Stimulated activated CD4-positive, alpha-beta T cell treated with anti-CD3 and anti-CD28 coated beads, Interleukin-4, amount 100 ng/mL, for 1 hour (primary cell): ENCODE measurements at places on chromosomes 16 and 17.

GRCh38 chr17:66220079-66220835 is 9.0 kb downstream of the APOH start:
- DNase-seq: no peak

DNA sequence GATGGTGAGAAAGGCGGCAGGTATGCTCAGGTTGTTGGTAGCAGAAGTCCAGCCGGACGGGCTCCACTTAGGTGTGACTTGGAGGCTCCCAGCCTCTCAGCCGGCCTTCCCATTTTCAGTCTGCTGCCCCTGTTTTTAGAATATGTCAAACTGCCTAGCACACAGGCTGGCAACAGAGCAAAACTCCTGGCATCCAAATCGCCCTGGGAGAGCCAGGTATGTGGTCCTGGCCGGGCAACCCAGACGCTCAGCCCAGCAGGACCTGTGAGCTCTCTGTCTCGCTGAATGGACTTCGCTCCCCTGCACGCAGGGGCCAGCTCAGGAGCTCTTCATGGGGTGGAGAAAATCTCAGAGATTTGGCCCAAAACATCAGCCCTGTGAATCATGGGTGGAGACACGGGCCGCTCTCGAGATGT is 147.9 kb upstream of the CHMP6 start:
- DNase-seq: peak; percentile 1

- DNase-seq: no peak
Measured at GRCh38 chr17:72146371-72146770, 25.6 kb downstream of the SOX9 start.

GRCh38 chr16:24906199-24906808 is 60.5 kb downstream of the SLC5A11 start:
- DNase-seq: no peak

- no peak for DNase-seq
Measured at GRCh38 chr16:56351481-56351880, 73.9 kb downstream of the AMFR start.

DNA sequence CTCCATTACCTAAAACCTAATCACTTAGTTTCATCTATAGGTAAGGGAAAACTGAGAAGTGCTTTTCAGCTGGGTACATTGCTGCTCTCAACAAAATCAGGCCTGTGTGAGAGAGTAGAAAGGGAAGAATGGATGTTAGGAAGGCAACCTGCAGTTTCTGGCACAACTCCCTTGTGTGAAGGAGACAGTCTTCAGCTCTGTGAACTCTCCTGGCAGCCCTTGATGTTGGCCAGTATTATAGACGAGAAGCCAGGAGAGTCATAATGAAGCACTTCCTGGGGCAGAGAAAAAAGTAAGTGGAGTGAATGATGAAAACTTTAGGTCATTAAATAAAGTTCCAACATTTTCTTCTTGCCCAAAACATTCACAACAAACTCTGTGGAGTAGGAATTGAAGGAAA is 260.1 kb downstream of the IRX3 start:
- no peak for DNase-seq

GRCh38 chr16:27547134-27547533 is 2.6 kb downstream of the GTF3C1 start:
- no peak for DNase-seq

GRCh38 chr17:75191584-75191983 is 8.8 kb upstream of the SUMO2 start:
- DNase-seq: no peak

GRCh38 chr16:56558024-56558747 is 6.7 kb upstream of the MT4 start:
- DNase-seq: no peak

GRCh38 chr17:30263552-30264333 is 28.0 kb downstream of the BLMH start:
- DNase-seq: no peak

- DNase-seq: no peak
Measured at GRCh38 chr17:5837055-5837491, 233.1 kb upstream of the WSCD1 start.

DNA sequence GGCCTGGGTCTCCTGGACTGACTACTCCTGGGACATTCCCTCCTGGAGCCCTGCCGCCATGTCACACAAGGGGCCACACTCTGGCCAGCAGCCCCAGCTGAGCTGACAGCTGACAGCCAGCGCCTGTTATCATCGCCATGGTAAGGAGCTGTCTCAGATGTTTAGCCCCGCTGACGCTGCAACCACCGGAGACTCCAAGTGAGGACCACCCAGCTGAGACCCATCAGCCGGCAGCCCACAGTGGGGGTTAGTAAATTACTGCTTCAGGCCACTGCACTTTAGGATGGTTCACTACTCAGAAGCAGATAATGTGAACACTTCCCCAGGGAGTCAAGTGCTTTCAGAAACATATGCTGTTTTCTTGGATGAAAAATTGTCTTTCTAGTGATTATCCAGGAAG is 14.6 kb upstream of the SPHK1 start:
- DNase-seq: no peak

GRCh38 chr16:67086822-67087221 is 22.9 kb upstream of the PHAF1 start:
- DNase-seq: no peak

DNA sequence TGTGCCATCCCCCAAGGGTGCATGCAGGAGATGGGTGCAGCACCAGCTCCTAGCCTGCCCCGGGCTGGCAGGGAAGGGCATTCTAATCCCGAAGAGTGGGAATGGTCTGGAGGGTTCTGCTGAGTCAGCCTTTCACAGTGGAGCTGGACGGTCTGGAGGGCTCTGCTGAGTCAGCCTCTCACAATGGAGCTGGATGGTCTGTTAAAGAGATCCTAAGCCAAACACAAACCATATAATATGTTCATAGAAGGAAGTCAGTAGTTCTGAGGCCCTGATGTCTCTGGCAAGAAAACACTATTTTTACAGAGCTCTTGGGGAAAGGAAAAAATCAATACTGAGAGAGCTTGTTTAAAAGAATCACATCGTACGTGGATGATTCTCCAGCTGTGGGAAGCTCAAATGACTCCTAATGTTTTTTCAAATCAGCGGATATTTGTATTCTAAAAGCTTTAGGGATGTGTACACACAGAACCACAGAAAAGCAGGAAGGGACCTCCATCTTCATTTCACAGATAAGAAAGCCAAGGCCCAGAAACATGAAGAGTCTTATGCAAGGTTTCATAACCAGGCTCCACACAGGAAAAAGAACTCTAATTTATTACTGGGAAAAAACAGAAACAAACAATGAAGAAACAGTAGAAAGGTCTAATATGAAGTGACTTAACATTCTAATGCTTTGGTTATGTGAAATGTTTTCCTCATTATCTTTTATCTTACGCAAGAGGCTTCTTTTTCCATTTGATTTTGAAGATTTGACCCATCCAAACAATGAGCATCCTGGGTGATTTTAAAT is 176.3 kb downstream of the VPS53 start:
- no peak for DNase-seq

DNA sequence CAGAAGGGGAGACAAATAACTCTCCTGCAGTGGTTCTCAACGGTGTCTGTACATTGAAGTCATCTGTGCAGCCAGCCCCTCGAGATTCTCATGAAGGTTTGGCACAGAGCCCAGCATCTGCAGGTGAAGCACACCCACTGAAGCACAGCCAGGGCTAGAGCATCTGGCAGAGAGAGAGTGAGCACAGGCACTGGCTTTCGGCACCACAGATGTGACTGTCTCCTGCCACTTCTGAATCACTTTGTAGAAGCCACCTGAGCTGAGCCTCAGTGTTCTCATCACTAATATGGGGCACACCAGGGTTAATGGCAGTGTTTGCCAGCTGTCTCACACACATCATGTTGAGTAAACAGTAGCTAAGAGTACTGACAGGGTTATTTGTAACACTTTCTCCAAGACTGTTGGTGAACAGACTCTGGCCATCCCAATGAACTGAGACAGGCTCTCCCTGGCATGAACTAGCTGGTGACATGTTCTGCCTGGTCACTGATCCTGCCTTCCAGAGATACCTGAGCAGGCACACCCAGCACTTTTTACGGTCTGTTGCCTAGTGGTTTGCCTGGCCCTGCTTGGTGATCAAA is 10.9 kb downstream of the HSPB9 start:
- no peak for DNase-seq

DNA sequence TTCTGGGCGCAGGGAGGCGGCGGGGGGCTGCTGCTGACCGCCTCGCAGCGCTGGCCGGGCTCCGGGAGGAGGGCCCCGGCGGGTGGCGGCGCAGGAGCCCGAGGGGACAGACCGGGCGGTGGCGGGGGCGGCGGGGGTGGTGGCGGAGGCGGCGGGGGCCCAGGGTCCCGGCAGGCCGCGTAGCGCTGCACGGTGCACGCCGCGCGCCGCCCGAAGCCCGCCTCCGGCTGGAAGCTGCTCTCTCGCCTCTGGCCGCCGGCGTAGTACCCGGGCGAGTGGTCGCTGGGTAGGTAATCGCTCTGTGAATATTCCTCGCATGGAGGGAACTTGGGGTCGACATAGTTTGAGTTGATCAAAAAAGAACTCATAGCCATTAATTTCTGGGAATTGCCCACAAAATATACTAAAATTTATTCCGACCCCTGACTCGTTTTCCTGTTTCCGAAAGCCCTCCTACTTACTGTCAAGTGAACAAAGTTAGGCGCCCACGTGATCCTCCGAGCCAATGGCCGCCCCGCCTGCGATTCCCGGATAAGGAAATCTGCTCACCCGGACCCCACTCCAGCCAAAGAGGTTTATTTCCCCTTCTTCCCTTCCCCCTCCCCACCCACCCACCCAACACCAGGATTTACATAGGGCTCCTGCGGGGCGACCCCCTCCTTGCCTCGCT is at the start of gene HOXB4:
TSS of gene HOXB4 (minus strand) at position 405 of the 670 bp plus-strand sequence. CDS start at position 374, 31 bp downstream.
- DNase-seq: peak; percentile 63

DNA sequence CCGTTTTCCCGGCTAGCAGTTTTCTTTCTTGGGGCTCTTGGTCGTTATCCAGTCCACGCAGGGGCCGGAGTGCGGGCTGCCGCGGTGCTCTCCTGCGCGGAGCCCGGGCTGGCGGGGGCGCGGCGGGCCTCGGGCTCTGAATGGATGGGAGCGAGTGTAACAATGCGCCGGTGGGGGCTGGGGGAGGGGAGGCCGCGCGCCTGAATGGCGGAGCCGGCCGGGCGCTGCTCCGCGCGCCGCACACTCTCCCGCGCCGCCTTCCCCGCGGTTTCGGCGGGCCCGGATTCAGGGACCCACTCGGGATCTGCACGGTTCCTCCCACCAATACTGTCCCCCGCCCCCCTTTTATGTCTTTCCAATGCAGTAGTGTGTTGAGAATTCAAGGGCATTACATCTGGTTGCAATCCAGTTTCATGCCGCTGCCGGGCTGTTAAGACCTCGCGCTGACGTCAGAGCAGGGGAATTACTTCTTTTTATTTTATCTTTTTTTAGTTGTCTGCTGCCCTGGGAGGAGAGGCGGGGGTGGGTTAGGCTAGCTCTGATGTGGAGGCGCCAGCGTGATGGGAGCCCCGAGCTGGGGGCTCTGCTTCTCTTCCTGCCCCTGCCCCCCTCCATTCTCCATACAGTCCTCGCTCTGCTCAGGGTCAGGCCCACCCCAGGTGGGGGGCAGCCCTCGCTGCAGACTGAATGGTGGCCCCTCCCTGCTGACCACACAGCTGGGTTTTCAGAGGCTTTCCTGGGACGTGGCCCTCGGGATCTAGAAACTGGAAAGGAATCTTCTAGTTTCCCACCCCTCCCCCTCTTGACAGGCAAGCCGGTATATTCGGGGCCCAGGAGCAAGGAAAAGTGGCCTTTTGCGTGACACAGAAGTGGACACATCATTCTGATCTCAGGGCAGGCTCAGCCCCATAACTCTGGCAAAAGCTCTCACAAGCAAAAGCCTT is 1.8 kb downstream of the RAI1 start:
- peak; percentile 77 for DNase-seq

DNA sequence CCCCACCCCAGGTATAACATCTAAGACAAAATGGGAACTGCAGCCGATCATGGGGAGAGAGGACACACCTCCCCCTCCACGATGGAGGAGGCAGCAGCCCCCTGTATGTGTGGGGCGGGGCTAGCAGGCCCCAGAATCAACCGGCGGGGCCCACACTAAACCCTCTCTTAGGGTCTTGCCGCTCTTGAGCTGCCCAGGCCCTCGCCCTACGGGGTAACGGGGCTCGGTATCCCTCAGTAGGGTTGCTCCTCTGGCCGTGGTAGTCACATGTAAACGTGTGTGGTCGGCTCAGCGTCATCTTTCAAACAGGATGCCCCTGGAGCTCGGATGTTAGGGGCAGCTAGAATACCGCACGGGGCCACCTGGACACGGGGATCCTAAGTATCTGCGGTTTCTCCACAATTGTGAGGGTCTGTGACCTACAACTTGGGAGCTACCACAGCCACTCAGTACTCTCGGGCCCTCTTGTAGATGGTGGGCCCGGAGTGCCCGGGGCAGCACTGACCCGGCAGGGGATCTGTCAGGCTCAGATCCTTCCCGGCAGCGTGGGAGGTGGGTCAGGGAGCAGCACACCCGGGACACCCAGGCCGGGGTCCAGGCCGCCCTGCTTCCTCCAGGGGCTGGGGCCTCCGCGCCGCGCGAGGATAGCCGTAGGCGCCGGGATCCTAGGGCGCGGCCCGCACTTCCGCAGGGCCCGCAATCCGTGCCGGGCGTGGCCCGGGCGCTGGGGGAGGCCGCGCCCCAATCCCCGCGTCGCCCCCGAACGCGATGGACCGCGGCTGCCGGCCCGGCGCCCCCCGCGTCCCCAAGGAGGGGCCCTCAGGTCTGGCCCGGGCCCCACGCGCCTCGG is 781 bp downstream of the ARHGDIA start:
- DNase-seq: peak; percentile 47

DNA sequence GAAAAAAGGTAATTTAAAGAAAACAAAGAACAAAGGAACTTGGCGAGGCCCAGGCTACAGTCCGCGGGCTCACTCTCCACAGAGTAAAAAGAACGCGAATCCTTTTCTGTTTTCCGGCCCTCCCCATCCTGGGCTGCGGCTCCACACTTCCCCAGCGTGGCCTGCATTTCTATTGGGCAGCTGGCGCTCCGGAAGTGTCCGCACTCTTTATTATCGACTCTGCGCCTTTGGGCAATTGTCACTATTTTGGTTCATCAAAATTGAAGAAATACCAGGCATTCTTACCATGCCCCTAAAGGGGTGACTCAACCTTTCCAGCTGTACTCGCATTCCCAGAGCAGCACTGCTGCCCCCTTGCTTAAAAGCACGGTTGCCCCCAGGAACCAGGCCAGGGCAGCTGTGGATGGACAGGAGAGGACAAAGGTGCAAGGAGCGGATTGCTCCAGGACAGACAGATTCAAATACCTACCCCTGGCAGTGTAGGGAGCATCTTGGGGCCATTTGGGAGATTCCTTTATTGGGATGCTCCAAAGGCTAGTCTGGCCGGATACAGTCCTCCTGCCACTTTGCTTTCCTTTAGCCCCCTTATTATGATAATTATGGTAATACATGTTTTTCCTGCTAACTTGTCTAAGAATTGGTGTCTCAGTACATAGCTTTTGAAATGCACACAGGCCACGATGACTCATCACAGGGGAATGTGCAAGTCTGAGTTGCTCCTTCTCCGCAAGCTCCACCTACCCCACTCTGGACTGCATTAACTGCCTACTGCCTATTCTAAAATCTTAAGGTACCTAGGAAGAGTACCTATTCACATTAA is 985 bp upstream of the SLFN12 start:
- peak; percentile 66 for DNase-seq

- DNase-seq: no peak
Measured at GRCh38 chr17:72598695-72599094, 477.9 kb downstream of the SOX9 start.

- DNase-seq: no peak
Measured at GRCh38 chr16:26334218-26335111, 642.7 kb downstream of the HS3ST4 start.
